ENCODE measurements at places on chromosomes 12 and 14.
A peak's percentile ranks its signal among the peaks of the same experiment; 100 is the strongest.

GRCh38 chr14:93984987-93985410 is 8.6 kb upstream of the ASB2 start:
- no peak for DNase-seq

DNA sequence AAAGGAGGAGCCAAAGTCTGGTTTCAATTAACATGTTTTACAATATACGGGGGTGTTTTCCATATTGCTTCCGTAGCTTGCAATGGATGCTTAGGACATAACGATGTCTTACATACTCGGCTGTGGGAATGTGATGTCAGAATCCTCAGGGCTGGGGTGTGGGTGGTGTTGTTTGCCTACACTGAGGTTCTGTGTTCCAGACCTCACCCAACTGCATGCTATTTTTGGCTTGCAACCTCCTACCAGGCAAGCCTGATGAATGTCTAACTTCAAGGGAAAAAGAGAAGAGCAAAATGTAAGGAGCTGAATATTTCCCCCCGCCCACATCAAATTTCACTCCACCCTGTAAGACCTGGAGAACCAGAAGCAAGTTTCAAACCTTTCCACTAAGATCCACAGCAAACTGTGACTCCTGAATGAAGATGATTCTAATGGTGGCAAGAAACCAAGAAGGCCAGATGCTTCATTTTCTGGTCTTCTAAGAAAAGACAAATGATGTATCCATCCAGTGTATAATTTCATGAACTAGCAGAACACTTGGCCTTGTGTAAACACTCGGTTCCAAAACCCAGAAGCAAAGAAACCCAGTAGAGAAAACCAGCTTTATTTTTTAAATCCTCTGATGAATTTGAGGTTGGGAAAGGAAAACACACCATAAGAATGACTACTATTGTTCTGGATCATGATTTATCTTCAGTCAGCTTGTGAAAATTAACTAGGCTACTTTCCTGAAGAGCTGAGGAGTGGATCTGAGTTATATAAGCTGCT is 227.9 kb downstream of the DACT1 start:
- no peak for DNase-seq

- DNase-seq, result no peak
These were observed 34.1 kb upstream of the ITPR2 start for GRCh38 chr12:26867080-26867479.

DNA sequence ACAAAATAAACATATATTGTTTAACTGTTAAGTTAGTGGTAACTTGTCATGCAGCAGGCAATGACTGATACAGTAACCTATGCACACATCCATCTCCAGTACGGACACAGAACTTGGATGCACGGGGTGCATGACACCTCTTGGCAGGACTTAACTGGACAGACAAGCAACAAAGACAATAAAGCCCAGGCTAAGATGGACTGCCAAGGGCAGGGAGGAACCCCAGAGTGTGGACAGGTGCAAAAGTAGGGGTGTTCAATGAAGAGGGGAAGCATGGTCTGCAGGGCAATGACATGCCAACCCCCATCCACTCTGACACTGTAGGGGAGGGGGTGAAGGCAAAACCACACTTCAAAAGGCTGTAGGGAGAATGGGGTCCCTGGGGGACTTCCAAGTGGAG is 11.7 kb downstream of the SSH1 start:
- DNase-seq, result no peak

DNA sequence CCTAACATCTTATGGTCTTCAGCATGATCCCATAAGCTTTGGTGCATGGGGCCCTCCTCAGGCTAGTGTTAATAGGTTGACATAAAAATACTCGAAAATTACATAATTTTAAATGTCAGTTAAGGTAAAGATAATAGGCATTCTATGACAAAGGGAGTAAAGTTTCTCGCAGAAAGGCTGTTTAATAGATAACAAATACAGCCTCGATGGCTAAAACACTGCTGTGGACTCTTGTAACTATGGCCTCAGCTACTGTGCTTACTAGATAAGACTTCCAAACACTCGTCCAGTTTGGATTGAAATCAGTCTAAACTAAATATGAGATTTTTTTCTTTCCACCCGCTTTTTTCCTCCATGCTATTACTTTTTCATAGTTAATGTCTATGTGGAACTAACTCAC is 23.2 kb upstream of the MGST1 start:
- DNase-seq, result no peak

DNA sequence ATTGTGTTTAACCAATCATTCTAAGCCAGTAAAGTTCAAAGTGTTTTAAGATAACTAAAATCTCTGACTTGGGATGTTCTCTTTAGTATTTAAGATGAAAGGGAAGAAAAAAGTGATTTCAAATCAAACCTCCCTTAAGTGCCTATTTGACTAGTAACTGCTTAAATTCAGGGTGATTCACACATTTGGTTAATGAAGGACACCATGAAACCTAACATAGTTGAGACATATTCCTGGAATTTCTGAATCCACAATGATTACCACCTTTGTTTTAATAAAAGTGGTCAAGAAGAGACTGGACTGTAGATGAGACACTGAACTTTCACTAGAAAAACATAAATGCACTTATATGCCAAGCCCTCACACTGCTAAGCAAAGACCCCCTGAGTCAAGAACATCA is 138.7 kb downstream of the MED13L start:
- DNase-seq, result no peak

- DNase-seq, result no peak
These were observed 51.2 kb upstream of the KCNH3 start for GRCh38 chr12:49487605-49488004.

DNA sequence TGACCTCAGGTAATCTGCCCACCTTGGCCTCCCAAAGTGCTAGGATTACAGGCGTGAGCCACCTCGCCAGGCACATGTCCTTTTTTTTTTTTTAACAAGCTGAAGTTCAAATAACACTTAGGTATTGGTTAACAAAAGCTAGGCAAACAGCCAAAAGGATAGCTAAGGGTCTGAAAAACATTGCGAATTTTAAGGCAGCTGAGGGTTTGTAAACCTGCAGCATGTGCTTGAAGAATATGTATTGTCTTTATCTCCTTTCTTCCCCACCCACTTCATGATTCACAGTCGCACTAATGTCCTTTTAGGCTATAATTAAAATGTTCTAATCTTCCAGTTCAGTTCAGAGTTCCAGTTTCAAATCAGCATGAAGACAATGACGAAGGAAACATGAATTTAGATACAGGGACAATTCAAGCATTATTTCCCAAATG is 30.1 kb upstream of the CERS5 start:
- no peak for DNase-seq

DNA sequence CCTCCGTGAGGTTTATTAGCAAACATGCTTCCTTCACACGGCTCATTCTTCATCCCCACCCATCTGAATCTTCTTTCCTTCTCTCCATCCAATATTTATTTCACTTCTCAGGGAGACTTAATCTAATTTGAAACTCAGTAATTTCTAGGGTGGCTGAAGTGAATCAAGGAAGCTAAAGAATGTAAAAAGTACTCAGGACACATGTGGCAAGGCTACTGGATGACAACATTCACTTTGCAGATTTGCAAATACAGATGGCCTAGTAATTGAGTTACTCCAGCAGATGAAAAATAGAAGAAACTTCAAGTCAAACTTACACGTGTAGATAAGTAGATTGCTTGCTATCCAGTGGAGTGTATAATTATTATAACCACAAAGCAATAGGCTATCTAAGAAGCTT is 15.4 kb upstream of the BEST3 start:
- no peak for DNase-seq

DNA sequence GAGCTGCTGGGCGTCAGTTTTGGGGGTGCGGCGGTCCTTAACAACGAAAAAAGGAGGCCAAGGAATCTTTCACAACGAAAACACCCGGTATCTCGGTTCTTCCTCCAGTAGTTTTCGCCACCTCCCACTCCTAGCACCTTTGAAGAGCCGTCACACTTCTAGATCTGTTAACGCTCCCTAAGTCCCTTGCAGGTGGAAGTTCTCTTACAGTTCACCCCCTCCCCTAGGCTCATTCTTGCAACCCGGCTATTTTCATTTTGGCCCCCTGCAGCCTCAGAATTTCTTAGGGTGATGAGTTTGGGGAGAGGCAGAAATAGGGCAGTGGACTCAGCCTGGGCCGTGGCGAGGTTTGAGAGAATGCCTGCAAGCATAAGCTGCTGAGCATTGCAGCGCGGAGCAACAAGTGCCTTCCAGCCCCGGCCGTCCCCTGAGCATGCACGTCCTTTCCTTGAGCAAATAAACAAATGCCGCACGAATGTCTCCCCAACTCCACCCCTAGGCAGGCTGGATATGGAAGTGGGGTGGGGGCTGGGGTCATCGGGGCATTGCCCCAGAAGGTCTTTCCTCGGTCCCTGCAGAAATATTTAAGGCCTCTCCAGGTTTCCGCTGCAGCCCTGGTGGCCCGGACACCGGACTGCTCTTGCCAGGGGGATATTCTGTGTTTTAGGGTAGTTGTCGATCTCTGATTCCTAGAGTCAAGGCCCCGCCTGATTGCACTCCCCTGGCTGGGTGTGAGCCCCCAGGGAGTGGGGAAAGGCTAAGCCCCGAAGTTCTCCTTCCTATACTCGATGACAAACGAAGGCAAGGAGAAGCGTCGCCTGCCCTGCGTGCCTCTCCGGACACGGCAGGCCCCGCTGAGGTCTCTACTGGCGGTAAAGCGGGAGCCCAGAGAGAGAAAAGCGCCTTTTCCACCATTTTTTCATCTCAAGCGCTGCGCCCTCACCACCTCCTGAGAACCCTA is 1.6 kb downstream of the RFX4 start:
- DNase-seq, result no peak

GRCh38 chr14:64684091-64684490 is 20.1 kb upstream of the PLEKHG3 start:
- DNase-seq, result no peak

DNA sequence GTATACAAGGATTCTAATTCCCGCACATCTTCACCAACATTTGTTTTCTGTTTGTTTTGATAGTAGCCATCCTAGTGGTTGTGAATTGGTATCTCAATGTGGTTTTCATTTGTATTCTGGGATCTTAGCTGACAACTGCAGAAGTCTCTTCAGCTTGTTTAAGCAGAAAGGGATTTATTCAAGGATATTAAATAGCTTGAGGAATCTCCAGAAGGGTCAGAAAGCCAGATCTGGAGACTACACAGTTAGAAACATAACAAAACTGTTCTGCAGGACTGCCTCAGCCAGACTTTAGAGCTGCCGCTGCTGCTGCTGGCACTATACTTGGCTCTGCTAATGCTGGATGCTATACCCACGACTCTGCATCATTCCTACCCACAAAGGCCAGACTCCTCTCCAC is 13.4 kb upstream of the CDKL1 start:
- DNase-seq, result no peak

DNA sequence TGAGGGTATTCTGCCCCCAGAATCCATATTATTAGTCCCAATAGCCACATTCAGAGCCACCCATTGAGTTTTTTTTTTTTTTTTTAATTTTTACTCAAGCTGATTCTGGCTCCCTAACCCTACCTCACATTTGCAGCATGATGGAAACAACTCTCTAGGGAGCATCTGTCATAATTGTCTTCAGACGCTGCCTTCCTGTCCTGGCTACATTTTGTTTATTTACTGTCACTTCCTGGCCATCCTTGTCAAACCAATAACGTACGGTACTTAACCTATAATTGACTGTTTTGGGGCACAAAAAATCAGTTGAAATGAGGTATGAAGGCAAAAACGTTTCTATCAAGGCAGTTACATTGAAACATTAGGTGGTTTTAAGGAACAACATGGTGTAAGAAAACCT is 2.1 kb downstream of the GLIPR1 start:
- no peak for DNase-seq

DNA sequence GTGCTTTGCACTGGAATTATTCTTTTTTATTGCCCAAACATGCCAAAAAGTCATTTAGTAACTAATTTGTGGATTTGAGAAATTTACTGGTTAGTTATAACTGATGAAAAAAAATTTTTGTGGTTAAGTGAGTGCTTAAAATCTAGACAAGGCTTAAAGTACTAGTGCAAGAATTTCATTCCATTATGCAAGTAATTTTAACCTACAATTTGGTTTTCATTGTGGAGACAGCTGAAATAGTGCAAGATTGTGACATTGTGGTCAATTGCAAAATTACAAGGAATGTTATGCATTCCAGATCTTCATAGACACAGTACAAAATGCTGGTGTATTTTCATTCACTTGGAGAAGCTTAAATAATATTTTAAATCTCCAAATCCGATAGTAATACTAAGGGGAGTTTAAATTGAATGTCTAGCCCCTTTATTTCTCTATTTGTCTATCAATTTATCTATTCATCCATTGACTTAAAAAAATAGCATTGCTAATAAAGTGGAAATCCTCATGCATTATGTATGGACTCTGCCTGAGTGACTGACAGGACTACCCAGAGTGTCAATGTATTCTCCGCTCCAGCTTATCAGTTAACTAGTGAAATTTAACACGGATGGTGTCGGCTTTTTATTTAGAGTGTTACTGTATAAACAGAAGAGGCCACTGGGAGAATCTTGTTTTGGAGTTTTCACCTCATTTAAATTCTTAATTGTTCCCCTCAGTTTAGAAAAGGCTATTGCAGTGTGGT is 125.9 kb downstream of the ALX1 start:
- DNase-seq, result no peak

GRCh38 chr12:103498990-103499389 is 3.2 kb upstream of the C12orf42 start:
- no peak for DNase-seq

- DNase-seq, result no peak
These were observed 143.6 kb downstream of the PAWR start for GRCh38 chr12:79547044-79547734.

- no peak for DNase-seq
These were observed 7.7 kb downstream of the TNFAIP2 start for GRCh38 chr14:103130965-103131364.

GRCh38 chr12:31959701-31960391 is 631 bp downstream of the RESF1 start:
- peak; percentile 74 for DNase-seq

DNA sequence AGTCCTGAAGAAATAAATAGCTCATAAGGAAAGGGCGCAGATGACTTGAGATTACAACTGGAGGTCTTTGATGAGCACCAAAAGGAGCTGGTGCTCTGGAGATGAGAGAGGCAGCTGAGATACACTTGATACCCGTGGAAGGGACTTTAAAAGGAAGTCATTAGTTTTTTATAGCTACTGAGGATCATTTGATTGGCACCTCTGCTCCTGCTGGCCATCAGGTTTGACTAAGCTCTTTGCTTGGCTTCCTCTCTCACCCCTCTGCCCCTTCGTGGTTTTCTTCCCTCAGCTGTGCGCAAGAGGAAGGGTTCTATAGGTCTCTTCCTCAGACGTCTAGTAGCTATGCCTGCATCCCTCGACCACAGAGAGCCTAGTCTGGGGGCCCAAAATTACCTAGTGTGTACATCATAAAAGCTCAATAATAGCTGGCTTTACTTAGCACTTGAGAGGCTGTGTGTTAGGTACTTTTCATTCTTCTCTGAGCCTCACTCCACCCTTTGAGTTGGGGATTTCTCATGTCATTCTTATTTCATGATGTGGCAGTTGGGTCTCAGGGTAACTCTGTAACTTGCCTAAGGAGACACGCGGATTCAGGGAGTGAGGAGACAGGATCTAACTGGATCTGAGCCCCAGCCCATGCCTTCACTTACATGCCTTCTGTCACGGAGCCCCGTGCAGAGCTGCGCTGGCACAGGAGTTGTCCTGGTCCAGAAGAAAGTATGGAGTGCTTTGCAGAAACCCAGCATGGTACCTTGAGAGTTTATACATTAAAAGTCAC is 68.4 kb upstream of the ASPG start:
- DNase-seq, result no peak

GRCh38 chr14:64721899-64722298 is 17.7 kb downstream of the PLEKHG3 start:
- no peak for DNase-seq
